ENCODE measurements at places on chromosomes 3 and 15.
A peak's percentile ranks its signal among the peaks of the same experiment; 100 is the strongest.

- no peak for DNase-seq
Observed at GRCh38 chr3:179969525-179969924, 67.2 kb downstream of the PEX5L start.

DNA sequence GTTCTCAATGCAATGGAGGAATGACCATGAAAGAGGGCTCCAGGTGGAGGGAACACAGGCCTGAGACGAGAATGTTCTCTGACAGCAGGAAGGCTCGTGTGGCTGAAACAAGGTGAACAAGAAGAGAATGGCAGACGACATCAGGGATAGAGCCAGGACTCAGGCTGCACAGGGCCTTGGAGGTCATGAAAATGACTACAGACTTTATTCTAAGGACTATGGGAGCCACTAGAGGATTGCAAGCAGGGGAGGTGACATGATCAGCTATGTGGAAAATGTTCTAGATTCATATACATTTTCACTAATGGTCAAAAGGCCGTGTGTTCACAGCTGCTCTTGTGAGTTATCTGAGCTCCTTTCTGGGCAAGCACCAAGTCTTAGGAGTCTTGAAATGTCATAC, 78.2 kb downstream of the TAFA4 start:
- DNase-seq: no peak

- no peak for DNase-seq
Observed at GRCh38 chr3:179196098-179196497, 47.9 kb downstream of the PIK3CA start.

- DNase-seq: no peak
Observed at GRCh38 chr3:37243820-37244748, 69.7 kb upstream of the LRRFIP2 start.

DNA sequence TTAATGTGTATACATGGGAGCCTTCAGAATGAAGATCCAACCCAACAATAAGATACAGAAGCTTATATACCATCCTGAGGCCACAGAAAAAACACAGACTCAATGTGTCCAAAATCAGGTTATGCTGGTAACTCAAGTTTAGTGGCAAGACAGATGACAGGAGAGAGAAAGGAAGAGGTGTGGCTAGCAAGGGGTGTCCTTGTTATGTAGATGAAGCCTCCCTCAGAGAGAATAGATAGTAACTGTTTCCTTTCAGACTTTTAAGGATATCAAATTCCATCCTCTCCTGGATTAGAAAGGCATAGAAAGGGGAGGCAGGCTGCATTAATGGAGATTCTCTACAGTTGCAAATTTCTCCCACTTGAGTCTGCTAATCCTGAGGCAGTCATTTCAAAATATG, 447.4 kb downstream of the GABRB3 start:
- DNase-seq: no peak

- DNase-seq: no peak
Observed at GRCh38 chr3:13569641-13570390, 20.9 kb downstream of the FBLN2 start.

DNA sequence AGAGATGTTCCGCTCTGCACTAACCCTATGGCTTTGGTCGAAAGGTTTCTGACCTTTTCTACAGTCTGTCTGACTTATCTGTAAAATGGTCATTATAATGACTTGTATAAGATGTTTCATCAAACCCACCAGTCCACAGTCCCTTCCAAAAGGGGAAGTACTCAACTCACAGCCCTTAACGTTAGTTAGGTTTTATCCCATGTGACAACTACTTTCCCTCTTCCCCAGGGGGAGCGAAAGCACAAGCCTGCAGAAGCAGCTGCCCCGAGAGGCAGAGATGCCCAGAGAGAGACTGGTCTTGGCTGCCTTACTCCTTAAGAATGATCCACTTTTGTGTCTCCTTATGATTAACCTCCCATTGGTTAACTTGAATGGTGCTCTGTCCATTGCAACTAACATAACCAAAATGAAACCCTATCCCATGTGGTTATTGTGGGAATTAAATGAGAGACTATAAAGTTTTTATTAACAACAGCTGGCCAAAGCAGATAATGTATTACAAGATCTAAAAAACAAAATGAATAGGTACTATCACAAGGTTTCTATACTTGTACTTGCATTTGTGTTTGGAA, 6.4 kb downstream of the ASTE1 start:
- DNase-seq: no peak

GRCh38 chr15:96209285-96209735, 121.2 kb upstream of the NR2F2 start:
- DNase-seq: no peak

DNA sequence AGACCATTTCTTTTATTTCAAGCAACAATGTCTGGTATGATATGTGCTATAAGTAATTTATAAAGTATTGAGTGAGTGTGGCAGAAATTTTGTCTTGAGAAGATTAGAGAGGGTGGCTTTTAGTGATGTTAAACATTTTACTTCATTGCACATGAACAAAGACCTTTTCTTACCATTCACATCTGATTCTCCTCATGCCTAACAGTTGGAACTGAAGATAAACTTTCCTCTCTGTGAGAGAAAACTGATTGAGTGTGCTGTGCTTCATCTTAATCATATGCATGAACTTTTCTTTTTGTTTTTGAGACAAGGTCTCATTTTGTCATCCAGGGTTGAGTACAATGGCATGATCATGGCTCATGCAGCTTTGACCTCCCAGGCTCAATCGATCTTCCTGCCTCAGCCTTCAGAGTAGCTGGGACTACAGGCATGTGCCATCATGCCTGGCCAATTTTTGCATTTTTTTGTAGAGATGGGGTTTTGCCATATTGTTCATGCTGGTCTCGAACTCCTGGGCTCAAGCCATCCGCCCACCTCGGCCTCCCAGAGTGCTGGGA, 377.7 kb upstream of the GOLIM4 start:
- no peak for DNase-seq

- no peak for DNase-seq
Observed at GRCh38 chr3:129526121-129526900, 2.1 kb upstream of the RHO start.

DNA sequence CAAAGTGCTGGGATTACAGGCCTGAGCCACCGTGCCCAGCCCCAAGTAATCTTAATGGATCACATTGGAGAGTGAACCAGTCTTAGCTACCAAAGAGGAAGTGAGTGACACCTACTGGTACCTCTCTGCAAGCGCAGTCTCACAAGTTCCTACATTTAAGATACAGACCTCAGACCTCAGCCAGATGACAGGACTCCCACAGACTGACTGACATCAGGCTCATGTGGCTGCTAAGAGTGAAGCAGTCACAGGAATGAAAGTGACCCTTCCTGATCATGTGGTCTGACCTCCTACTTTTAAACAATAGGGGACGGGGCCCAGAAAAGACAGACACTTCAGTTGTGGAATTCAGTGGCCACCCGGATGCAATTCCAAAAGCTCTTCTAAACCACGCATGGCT, 36.3 kb upstream of the GNB5 start:
- DNase-seq: peak; percentile 55

- DNase-seq: no peak
Observed at GRCh38 chr3:10845001-10845761, 29.2 kb downstream of the SLC6A11 start.

GRCh38 chr3:31357451-31357850, 175.3 kb upstream of the STT3B start:
- DNase-seq: no peak

DNA sequence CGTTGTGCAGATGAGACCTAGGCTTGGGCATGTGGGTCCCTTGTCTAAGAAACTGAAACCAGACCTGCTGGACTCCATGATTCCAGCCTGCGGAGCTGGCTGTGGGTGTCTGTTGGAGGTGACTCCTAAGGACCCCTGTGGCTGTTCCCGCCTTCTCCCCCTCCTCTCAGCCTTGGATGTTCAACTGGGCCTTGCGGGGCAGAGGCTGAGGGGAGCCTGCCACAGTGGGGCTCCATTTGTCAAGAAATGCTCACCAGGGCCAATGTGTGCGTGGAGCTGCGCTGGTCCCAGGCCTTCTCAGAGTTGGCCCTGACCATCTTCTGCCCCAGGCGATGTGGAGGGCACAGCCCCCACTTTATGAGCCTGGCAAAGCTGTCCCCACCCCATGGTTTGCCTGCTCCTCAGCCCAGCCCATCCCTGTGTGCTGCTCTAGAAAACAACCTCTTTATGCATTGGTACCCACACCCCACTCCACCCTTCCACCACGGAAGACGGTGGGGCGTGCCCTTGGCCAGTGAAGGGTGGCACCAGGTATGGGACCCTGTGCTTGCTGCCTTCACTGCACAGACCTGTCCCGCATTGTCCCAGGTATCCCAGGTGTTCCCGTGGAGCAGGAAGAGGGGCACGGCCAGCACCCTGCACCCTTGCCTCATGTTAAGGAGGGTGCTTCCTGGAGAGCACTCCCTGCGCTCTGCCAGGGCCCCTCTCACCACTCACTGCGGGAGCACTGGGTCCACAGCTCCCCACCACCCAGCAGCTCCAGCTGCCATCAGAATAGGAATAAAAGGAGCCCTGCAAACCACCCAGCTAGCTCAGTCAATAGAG, 7.9 kb downstream of the MESP2 start:
- DNase-seq: no peak

DNA sequence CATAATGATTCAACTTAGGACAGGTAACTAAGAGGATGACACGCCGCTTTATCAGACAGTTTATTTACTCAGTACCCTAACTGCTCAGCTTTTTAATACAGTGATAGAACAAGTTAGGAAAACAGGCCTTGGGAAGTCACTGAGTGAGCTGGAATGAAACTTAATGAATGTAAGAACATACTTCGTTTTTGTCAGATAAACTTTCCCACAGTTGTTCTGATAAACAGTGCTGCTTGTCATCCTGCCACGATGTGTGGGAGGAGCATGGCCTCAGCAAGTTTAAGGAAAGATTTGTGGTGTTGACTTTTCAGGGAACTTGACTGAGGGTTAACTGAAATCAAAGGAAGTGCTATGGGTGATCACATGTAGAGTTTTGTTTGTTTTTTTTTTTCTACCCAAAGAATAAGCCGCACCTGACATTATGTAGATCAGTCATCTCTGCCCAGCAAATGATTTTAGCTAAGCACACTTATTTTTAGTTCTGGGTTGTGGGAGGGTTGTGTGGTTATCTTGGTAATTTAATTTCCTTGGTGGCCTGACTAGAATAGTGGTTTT, 5.6 kb upstream of the P2RY14 start:
- DNase-seq: no peak

GRCh38 chr15:64180235-64180824, 17.5 kb upstream of the PPIB start:
- DNase-seq: no peak

DNA sequence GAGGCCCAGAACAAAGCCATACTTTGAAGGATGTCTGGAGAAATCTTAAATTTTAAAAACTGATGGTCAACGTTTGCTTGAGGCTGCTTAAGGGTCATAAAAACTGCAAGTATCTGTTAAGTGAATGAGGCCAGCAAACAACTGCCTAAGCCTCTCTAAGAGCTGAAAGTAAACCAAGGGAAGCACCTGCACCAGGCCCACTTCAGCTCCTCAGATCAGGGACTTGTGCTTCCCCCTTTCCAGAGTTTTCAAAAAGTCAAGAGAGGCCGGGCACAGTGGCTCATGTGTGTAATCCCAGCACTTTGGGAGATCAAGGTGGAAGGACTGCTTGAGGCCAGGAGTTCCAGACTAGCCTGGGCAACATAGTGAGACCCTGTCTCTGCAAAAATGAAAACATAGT, 9.1 kb downstream of the FBXL22 start:
- no peak for DNase-seq

GRCh38 chr3:23629181-23629894, 176.4 kb upstream of the UBE2E1 start:
- no peak for DNase-seq

GRCh38 chr3:47283193-47283537, 421 bp downstream of the KLHL18 start:
- DNase-seq: peak; percentile 22

DNA sequence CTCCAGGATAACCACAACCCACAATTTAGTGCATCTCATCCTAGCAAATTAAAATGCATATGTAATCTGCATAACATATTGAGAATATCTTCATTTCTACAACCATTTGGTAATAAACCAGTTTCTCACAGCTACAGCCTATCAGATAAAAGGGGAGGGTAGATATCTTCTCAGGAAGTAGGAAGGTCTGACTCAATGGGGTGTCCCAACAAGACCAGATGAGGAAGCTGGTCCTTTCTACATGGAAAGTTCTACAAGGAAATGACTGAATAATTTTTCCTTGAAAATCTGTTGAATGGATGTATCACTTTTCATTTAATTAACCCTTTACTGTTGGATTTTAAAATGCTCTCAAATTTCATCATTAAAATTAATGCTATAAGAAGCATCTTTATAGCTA, 17.4 kb upstream of the TMPRSS7 start:
- DNase-seq: no peak

Data from activated T-cell treated with anti-CD3 and anti-CD28 coated beads, Interleukin-2, amount 50 U/mL, for 4 hours (primary cell).